Activated T-helper 1 cell treated with anti-CD3 and anti-CD28 coated beads, Interleukin-2, amount 50 U/mL, for 16 hours (primary cell): ENCODE measurements at places on chromosomes 7 and 10.

GRCh38 chr10:15088428-15089261 is at the start of gene ACBD7:
Gene ACBD7, minus strand, starts transcription at chr10:15088776. Its CDS starts 48 bp downstream, at chr10:15088728.
- peak; percentile 72 for DNase-seq

- no peak for DNase-seq
These were observed 831 bp downstream of the ZKSCAN5 start for GRCh38 chr7:99505324-99505662.

- DNase-seq: no peak
These were observed 804 bp downstream of the BCAP29 start for GRCh38 chr7:107580716-107581383.

- DNase-seq: no peak
These were observed 145.7 kb downstream of the PAXIP1 start for GRCh38 chr7:154857240-154857639.

- DNase-seq: no peak
These were observed 28.5 kb downstream of the MKLN1 start for GRCh38 chr7:131355917-131356777.

DNA sequence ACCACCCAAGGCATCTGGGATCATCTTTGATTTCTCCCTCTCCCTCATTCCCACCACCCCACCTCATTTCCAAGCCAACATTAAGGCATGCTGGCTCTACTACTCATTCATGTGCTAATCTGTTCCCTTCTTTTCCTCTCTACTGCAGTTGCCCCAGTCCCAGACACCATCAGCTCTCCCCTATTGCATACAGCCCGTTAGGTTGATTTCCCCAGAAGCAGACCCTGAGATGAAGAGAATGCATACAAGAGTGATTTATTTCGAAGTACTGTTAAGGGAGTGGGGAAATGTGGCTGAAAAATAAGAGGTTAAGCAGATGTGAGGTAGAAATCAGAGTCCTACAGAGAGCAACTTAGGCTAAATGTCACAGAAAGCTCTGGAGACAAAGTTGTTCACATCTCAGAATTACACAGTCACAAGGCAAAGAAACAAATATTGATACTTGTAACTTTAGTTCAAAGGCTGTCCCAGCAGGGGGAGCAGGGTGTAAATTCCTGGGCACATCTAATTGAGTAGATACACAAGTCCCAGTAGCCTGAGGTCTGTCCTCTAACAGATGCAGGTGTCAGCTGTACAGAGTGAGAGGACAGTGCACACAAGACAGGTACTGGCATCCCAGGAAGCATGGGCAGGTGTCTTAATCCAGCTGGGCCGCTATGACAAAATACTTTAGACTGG is 20.9 kb downstream of the AKR1D1 start:
- no peak for DNase-seq

- no peak for DNase-seq
These were observed 97.1 kb upstream of the CPXM2 start for GRCh38 chr10:123988694-123989093.

- no peak for DNase-seq
These were observed 152.1 kb downstream of the LHFPL3 start for GRCh38 chr7:104480529-104480928.

DNA sequence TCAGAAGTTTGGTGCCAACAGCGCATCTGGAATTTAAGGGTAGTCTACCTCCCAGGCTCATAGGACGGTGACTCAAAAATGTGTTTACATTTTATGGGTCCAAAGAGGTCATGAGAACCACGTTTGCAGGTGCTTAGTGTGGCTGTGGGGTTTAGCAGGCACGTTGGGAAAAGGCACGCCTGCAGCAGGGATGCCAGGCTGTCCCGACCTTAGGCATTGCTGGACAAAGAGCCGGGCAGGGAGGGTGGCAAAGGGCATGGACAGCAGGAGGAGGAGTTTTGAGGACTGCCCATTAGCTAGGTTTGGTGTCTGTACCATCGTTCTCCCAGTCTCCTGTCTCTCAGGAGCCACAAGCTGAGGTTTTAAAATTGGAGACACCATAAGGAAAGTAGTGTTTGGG is 104.4 kb downstream of the TRRAP start:
- DNase-seq: no peak

- no peak for DNase-seq
These were observed 30.8 kb upstream of the SMNDC1 start for GRCh38 chr10:110335314-110336064.

DNA sequence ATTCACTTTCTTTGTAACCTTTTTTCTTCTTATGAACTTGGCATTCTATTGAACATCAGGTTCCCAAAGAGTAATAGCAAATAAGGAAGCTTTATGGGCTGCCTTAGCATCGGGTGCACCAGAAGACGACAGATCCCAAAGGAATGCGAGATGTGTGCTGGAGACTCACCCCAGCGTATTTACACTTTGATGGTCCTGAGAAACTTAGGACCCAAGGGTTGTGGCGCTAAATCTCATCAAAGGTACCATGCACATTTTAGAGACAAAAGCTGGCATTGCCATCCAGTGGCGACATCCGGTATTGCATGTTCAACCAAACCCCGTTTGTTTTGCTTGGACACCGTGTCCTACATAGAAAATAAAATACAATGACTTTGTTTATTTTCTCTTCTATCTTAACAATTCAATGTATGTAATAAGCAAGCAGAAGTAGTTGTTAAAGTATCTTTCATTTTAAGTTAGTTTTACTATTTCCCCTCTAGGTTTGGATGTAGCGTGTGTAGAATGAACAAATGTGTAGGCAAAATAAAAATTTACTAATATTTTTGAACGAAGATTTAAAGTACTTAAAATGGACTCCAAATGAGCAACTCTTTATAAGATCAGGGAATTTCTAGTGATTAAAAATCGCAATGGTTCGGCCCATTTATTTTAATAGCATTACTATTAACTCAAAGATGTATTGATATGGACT is 1154.8 kb downstream of the GATA3 start:
- DNase-seq: peak; percentile 53

GRCh38 chr7:32015133-32015532 is 55.1 kb downstream of the PDE1C start:
- DNase-seq: no peak

DNA sequence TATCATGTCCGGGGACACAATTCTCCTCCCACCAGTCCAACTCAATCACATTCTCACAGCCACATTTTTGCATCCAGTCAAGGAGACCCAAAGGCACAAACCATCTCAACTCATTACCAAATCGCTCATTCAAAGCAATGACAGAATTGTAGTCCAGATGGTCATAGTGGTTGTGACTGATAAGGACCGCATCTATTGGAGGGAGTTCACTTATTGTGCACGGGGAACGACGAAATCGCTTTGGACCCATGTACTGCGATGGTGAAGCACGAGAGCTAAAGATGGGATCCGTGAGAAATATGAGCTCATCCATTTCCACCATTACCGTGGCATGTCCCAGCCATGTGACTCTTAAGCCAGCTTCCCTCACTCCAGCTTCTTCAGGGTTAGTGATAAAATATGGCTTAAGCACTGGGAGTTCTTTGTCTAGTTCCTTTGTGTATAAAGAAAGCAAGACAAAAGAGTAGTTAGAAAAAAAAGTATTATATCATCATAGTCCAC is 29.1 kb downstream of the NAPEPLD start:
- DNase-seq: no peak

DNA sequence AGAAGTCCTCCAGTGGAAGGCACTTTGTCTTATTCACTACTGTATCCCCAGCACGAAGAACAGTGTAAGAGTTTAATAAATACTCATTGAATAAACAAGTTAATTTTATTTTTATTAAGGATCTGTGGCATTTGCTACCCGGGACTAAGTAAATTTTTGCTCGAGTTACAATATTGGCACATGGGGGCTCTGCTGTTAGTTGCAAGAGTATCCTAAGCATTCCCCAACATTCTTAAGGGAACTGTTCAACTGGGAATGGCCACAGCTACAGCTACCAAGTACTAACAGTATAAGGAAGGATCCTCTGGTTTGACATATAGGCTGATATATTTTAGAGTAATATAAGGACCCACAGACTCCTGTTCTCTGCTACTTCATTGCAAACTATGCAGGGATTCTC is 8.7 kb upstream of the LRRTM3 start:
- DNase-seq: no peak

DNA sequence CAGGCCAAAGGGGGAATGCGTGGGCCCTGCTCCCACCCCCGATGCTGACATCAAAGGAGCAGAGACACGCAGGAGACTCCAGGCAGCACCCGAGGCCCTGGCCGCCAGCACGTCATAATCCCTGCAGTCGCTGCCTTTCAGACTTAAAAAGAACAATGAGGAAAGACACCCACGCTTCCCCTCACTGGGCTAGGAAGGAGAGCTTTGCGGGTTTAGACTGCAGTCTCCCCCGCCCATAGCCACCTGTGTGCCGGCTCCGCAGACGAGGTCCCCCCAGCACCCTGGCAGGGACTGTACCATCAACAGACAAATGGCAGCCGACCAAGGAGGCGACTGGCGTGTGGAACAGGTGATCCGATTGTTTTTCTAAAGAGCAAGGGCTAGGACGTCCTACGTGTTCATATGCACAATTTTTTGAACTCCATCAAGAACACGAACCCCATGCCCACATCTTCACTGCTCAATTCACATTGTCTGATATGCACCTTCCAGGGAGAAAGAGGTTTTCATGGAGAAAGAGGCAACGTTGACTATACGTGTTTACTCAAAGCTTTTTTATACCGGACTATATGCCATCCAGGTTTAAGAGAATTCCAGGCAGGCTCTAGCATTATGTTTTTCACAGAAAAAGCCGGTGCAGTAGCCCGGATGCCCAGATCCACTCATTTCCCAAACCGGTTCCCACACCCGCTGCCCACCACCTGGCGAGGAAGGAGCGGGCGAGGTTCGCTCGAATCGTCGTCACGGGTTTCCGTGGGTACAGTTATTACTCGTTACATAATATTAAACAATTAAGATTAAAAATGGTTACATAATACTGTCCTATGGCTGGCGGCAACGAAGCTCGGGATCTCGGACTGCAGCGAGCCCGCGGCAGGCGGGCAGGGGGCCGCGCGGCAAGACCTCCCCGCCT is 1.1 kb downstream of the GRB10 start:
- no peak for DNase-seq

DNA sequence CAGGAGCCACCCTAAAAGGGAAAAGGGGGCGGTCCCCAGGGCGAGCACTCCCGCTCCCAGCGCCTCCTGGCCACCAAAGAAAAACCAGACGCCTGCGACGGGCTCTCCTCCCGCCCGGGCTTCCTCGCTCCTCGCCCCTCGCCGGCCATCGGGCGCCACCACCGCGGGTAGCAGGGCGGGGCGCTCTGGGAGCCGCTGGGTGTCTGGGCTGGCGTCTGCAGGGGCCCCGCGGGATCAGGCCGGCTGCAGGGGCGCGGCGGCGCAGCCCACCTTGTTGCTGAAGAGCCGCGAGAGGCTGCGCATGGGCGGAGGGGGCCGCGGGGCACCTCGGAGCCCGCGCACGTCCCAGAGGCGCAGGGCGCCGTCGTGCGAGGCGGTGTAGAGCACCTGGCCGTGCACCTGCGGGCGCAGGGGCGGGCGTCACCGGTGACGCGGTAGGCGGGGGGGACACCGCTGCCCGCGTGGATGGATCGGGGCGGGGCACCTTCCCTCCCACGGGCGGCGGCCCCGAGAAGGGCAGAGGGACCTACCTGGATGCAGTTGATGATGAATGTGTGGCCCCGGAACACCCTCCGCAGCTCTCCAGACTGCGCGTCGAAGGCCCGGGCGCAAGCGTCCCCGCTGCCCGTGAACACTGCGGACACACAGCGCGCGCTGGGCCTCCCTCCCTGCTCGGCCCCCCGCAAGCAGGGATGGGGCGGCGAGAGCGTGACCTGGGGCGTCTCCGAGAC is 28.3 kb downstream of the WDR86 start:
- peak; percentile 43 for DNase-seq

DNA sequence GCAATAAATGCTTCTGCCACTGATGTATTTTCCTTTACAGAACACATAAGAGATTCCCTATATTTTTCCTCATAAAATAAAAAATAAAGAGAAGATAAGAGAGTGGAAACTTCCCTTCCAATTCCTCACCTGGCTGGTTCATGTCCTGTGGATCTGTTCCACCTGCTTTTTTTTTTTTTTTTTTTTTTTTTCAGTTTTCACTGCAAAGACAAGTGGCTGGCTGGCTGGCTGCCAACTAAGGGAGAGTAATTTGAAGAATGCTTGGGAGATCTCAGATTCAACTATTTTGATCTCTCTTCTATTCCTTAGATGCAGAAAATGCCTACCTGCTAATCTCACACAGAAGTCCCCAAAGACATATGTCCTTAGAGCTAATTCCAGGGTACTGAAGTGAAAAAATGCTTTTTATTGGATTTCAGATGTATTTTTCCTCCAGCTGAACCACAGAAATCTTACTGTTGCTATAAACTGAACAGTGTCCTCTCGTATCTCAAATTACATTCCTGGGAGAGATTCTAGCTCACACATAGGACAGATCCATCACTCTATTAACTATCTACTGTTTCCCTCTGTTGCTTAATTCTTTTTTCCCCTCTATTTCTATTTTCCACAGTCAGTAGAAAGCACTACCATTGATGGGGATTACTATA is 120.8 kb downstream of the NRCAM start:
- no peak for DNase-seq

- DNase-seq: no peak
These were observed 19.6 kb downstream of the TTYH3 start for GRCh38 chr7:2651336-2651735.

- no peak for DNase-seq
These were observed 6.4 kb downstream of the WDFY4 start for GRCh38 chr10:48690791-48691660.

- no peak for DNase-seq
These were observed 306.6 kb downstream of the CAMK1D start for GRCh38 chr10:12655940-12656339.

- DNase-seq: no peak
These were observed 40.2 kb downstream of the HSPA12A start for GRCh38 chr10:116702165-116702564.

DNA sequence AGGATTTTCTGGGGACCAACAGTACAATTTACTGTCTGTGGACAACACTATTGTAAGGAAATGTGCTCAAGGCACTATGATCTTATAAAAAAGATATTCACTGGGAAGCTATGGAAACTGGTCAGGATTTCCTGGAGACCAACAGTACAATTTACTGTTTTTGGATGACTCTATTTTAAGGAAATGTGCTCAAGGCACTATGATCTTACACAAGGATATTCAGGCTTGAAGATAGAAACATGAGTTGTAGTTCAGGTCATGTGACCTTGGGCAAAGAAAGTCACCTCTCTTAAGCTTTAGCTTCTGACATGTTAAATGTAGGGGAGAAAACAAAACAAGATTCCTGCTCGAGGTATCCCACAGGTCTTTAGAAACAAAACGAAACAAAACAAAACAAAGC is 1.7 kb upstream of the ITPRID1 start:
- no peak for DNase-seq

DNA sequence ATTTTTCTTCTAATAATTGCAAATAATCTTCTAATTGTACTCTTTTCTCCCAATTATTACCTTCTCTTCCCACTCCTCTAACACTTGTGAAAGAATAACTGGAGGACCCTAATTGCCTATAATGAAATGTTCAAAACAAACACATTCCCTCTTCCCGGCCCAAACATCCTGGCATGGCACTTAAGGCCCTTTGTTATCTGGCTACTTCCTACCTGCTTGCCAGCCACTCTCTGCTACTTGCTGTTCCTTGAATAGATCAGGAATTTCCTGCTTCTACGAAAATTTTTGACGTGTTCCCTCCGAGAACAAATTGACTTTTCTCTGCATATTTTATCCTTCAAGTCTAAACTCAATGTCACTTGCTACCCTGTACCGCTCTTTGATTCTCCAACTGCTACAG is 56.1 kb upstream of the NOBOX start:
- DNase-seq: no peak

- no peak for DNase-seq
These were observed 659.4 kb upstream of the FZD8 start for GRCh38 chr10:36301539-36301938.

- no peak for DNase-seq
These were observed 10.9 kb downstream of the OGDH start for GRCh38 chr7:44617225-44617890.
